Stimulated activated CD4-positive, alpha-beta T cell treated with anti-CD3 and anti-CD28 coated beads, Interleukin-12 subunit alpha, Interleukin-12 subunit beta, amount 100 ng/mL, for 48 hours (primary cell): ENCODE measurements at places on chromosomes 6 and 20.

DNA sequence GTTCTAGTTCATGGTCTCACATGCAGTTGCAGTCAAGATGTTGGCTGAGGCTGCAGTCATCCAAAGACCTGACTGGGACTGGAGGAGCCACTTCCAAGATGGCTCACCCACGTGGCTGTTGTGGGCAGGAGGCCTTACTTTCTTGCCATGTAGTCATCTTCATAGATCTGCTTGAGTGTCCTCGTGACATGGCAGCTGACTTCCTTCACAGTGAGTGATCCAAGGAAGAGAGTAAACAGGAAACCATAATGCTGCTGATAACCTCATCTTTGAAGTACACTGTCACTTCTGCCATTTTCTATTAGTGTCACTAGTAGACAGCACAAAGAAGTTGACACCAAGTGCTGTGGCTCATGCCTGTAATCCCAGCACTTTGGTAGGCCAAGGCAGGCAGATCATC, 40.1 kb upstream of the AKIRIN2 start:
- DNase-seq = peak; percentile 38

GRCh38 chr6:15326067-15326614, 80.3 kb downstream of the JARID2 start:
- DNase-seq = no peak

- no peak for DNase-seq
Measured at GRCh38 chr6:118344014-118344670, 204.0 kb upstream of the PLN start.

DNA sequence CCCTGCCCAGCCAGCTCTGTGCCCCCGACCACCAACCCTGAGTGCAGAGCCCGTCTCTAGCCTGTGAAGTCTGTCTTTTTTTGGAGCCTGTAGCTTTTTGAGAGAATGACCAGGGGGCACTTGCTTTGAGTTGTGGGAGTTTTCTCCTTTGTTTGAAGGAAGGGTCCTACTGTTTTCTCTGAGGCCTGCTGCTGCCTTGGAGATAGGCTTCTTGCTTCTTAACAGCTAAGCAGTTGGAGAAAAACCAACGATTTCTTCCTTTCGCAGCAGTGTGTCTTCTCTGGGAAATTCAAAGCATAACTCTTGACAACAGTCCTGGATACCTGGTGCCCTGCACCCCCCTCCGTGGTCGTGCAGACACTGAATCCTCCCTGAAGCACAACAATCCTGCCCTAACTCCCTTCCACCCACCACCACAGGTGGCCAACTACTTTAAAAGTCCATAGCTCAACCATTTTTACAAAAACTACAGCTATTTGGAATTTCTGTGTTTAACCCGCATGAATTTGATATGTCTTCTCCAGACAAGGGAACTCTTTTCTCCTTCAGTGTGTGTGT, 61.0 kb downstream of the FAM50B start:
- no peak for DNase-seq

DNA sequence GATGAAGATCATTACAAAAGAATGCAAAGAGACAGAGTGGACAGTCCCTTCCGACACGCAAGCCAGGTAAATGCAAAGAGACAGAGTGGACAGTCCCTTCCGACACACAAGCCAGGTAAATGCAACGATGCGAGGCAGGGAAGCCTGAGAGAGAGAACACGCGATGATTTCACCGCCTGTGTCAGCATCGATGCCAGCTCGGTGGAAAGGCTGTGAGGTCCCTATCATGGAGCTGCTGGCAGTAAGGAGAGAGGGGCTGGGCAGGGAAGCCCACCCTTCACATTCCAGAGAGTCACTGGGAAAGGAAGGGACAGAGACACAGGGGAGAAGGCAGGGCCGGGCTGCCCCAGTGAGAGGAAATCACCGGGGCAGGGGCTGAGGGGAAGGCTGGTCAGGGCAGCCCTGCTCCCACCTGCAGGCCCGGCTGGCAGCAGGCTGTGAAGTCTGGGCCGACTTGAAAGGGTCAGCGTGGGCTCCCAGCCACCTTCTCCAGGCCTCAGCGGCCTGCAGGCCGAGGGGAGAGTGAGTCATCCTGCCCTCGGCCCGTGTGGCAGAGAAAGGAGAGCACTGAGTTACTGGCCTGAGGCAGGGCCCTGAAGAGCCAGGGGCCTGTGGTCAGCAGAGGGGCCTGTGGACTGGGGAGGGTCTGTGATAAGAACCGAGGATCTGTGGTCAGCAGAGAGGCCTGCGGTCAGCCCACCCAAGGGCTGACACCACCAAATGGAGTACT, 80.4 kb downstream of the DACT2 start:
- no peak for DNase-seq
